ENCODE measurements at places on chromosomes 4 and X.

GRCh38 chr4:188198982-188199792 lies 59.9 kb downstream of the TRIML1 start:
- DNase-seq = no peak

- no peak for DNase-seq
These were observed 2.5 kb downstream of the ADAMTS3 start for GRCh38 chr4:72566464-72566972.

- DNase-seq = no peak
These were observed 203.9 kb upstream of the LEF1 start for GRCh38 chr4:108372681-108373080.

DNA sequence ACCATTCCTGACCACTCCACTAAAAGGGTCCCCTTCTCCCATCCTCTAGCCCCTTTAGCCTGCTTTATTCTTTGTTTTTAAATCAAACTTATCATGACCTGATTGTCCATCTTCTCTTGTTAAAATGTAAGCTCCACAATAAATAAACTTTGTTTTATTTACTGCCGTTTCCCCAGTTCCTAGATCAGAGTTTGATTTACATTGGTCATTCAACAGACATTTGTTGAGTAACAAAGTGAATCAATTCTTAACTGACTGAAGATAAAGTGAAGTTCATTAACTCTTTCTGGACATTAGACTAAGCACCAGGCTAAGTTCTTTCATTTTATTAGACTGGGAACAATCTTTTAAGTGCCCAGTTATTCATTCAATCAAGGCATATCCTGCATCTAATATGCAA lies 263.2 kb upstream of the FTHL17 start:
- no peak for DNase-seq

- no peak for DNase-seq
These were observed 1.2 kb downstream of the PHF8 start for GRCh38 chrX:54043056-54043455.

DNA sequence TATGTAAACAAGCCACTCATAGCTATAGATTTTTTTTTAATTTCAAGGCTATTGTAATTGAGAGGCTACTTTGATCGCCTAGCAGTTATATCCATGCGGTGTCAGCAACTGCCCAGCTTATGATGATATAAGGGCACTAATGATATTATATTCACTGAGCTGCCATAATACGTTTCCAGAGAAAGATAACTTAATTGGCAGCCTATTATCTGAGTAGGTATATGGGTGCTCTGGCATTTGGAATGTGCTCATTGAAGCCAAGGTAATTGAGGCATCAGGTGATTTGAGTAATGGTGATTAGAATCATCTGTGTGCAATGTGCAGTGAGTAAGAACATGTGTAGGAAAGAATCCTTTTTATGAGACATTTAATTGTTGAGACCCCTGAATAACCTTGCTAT lies 490.0 kb downstream of the CENPC start:
- DNase-seq = no peak

DNA sequence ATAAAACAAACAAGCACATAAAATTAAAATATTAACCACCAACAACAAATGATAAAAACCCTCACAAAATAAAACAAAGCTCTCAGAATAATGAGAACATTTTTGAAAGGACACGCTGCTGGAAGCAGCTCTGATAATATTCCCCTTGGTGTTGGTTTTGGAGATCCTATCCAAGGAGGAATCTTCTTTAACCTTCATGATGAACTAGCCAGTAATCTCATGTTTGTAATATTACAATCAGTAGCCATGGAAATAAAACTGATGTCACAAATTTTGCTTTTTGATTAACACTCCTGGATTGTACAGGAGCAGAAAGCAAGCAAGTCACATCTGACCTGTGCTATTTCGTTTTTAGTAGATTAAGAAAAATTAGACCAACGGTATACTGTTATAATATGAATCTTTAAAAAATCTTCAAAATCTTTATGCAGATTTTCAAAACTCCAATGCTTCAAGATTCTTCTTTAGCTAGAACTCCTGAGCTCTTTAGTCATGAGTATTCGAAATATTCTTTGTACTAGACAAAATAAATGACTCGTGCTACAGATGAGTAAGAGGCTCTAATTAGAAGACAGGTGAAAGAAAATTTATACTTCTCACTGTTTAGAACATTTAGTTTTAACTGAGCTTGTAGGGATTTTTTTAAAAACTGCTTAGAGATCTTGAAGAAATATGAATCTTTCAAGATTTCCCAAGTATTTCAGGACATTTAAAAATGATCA lies 154.1 kb downstream of the RASL11B start:
- no peak for DNase-seq

DNA sequence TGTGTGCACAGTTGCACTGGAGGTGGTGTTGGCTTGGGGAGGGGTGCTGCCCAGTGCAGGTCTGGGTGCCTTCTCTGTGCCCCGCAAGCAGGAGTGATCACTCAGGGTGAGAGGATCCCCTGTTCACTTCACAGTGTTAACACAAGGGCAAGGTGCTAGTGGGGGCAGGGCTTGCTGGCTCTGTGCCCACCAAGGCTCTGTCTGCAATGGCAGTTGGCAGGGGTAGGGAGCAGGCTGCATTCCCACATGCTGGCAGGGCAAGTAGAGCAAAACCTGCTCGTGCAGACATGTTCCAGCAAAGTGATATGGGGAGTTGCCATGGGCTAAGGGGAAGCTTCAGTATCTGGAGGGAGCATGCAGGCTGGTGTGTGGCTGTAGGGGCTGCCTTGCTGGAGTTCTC lies 428.0 kb downstream of the ZNF674 start:
- DNase-seq = no peak
